Liver (tissue), 10 donors: ENCODE measurements at places on chromosomes 1 and 21.

DNA sequence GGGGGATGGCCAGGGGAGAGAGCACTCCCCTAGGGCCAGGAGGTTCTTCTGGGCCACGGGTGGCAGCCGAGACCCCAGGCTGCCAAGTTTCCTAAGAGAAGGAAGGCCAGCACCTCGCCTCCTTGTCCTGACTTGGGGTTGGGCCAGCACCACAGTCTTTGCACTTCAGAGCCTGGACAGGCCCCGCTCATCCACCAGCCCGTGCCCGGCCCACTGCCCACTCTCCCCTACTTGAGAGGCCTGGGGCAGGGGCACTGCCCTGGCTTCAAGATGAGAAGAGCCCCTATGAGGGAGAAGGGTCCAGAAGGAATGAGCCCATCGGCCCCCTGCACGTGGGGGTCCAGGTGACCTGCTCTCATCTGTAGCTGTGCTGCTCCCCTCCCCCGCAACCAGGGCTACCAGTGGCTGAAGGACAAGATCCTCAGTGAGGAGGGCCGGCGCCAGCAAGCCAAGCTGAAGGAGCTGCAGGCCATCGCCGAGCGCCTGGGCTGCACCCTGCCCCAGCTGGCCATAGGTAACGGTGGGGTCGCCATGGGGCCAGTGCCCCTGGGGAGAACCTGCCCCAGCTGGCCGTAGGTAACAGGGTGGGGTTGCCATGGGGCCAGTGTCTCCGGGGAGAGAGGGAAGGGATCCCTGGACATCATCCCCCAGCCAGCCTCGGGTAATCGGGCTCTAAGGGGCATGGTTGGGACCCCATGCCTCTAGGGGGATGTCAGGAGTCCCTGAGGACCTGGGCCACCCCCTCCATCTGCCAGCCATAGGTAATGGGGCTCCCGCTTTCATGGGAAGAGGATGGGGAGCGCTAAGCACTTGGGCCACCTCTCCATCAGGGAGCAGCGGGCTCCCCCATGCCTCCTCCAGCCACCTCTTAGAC is 50.8 kb downstream of the KCNAB2 start:
- DNase-seq: no peak

DNA sequence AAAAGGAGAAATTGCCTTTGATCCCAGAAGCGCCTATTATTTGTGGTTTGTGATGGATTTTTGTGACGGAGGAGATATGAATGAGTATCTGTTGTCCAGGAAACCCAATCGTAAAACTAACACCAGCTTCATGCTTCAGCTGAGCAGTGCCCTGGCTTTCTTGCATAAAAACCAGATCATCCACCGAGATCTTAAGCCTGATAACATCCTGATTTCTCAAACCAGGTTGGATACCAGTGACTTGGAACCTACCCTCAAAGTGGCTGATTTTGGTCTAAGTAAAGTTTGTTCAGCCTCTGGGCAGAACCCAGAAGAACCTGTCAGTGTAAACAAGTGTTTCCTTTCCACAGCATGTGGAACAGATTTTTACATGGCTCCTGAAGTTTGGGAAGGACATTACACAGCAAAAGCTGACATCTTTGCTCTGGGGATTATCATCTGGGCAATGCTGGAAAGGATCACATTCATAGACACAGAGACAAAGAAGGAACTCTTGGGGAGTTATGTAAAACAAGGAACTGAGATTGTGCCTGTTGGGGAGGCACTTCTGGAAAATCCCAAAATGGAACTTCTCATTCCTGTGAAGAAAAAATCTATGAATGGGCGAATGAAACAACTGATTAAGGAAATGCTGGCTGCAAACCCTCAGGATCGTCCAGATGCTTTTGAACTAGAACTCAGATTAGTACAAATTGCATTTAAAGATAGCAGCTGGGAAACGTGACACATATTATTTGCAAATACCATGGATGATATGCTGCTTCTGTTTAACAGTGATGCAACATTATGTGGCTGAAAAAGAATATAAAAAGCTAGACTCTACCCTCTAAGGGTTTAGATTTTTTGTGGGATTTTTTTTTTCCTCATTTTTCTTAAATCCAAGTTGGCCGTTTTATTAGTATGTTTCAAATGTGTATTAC is 10.5 kb downstream of the PDIK1L start:
- no peak for DNase-seq

DNA sequence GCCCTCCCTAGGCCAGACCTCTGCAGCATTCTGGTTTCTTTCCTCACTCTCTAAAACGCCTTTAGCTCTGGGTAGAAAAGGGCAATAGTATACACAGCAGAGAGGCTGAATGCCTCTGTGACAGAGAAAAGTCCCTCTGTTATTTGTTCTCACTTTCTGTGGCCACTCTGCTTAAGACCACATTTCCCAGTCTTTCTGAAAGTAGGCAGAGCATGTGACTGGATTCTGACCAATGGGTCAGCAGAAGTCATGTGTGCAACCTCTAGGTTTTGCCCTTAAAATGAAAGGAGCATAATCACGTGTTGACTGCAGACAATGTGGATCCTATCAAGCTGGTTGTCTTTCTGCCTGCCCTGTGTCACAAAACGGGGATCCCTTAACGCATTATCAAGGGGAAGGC is 79.7 kb upstream of the MARK1 start:
- DNase-seq: no peak

- no peak for DNase-seq
Observed at GRCh38 chr21:45130324-45130774, 56.0 kb downstream of the ADARB1 start.

- DNase-seq: no peak
Observed at GRCh38 chr1:94765958-94766357, 54.2 kb upstream of the SLC44A3 start.

- no peak for DNase-seq
Observed at GRCh38 chr1:205714190-205714905, 34.0 kb upstream of the SLC45A3 start.

- no peak for DNase-seq
Observed at GRCh38 chr1:202152399-202152798, 7.9 kb upstream of the ARL8A start.

DNA sequence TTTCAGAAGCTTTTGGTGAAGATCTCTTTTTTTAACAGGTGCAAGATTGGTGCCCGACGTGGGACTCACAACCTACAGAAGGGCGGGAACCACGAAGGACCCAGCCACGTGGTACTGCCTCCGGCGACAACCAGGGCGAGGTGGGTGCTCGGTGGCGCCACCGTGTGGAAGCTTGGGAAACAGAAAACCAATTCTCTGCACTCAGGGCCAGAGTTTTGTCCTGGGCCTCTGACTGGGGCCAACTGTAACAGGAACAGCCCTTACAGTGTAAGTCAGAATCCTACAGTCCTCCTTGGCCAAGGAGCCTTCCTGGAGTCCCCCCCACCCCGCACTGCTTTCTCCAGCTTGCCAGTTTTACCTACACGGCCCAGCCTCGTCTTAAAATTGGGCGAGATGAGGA is 11.6 kb upstream of the S100A7A start:
- DNase-seq: peak; percentile 49

GRCh38 chr1:76669131-76669530 is 198.1 kb upstream of the ST6GALNAC5 start:
- DNase-seq: no peak

- no peak for DNase-seq
Observed at GRCh38 chr21:46564391-46564790, 40.5 kb downstream of the S100B start.

DNA sequence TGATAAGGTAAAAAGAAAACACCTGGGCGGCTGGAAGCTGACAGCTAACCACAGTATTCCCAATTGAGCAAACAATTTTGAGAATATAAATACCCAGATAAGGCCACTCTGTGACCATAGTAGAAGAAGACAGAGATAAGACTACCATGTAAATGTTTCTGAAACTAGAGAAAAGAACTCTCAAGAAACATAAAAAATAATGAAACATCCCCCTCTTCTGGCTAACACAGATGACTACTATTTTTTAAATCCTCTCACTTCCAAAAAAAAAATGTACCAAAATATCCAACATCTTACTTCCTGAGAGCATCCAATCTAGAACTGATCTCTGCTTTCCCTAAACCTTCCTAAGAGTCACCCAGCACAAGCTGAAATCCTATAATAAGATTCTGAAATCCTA is 125.9 kb downstream of the HFM1 start:
- no peak for DNase-seq

DNA sequence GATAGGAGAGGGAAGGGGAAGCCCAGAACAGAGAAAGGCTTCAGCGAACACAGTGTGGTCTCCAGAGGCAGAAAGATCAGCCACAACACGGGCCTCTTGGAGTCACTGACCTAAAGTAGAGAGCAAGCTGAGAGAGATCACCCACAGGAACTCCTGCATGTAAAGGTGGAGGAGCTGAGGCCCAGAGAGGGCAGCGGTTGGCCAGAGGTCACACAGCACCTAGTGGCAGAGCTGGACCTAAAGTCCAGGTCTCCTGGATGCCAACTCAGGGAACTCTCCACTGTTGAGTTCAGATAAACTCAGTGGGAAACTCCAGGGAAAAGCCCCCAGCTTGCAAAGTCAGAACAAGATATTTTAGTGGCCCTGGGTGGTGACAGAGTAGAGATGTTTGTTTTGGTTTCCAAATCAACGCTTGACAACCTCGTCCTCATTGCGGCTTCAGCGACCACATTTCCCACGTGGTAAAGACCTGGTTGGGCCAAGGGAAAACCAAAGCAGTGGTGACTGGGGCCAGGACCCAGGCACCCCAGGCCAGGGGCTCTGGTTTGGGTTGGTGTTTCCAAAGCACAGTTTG is 4.6 kb downstream of the IFFO2 start:
- no peak for DNase-seq

DNA sequence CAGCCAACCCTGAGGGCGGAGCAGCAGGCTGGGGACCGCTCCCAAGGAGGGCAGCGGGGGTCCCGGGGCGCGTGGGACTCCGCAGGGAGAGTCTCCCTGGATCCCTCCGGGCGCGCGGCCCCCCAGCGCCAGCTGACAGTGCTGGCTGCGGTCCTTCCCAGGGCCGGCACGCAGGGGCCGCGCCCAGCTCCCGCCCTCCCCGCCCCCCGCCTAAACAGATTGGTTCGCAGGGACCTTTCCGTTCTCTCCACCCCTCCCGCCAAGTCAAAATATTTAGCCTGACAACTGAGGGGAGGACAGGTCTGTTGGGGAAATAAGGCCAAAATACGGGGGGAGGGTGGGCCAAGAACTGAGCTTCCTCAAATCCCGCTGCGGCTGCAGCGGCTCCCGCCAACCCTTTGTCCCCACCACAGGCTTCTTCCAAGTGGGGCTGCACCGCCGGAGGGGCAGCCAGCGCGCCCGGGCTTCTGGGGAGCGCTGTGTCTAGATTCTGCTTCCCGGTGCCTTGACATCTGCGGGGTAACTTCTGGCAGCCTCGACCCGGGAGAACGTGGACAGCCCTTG is at the start of gene INSRR:
Gene INSRR, minus strand, starts transcription at position 159 of the 564 bp plus-strand sequence. CDS start 496 bp downstream, outside the sequence.
- no peak for DNase-seq

DNA sequence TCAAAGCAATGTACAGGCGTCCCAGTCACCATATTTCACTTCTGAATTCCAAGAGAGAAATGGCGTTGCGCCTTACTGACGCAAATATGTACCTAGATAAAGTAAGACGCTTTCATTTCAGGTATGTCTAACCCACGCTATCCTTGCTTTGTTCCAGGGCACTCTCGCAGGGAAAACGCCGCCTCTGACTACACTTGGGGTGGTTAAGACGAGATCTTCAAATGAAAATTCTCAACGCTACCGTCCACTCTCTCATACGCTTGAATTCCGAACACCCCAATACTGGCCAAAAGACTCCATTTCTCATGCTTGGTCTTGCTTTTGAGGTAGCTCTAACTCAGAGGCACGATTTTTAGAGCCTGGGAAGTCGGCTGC is 736 bp upstream of the ZMPSTE24 start:
- no peak for DNase-seq

DNA sequence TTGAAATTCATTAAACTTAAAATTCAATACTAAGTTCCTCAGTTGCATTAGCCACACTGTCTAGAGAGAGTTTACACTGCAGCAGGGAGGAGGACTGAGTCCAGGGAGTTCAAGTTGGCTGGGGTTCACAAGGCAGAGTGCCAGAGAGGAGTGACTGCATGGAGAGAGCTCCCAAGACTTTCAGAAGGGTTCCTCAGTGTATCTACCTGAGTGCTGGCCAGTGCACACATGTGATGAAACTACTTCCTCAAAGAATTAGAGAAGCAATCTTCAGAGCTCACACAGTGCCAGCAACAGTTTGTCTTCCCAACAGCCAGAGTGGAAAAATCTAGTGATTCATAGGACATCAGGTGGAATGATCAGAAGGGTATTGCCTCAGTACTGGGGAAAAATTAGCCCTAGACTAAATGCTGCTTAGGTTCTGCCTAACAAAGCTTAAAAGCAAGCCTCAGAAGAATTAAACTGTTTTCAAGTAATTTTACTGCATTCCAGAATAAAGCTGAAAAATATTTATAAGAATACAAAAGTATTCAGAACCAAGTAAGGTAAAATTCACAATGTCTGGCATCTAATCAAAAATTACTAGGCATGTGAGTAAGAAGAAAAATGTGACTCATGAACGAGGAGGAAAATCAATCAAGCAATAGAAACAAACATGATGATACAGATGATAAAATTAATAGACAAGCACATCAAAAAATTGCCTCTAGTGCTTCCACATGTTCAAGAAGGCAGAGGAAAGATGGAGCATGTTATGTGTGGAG is 10.4 kb upstream of the WNT3A start:
- no peak for DNase-seq

GRCh38 chr1:232404227-232404626 is 225.7 kb downstream of the SIPA1L2 start:
- DNase-seq: no peak

GRCh38 chr1:66353257-66353656 is 180.7 kb upstream of the SGIP1 start:
- DNase-seq: no peak

- no peak for DNase-seq
Observed at GRCh38 chr1:217106231-217106901, 383.1 kb upstream of the ESRRG start.

DNA sequence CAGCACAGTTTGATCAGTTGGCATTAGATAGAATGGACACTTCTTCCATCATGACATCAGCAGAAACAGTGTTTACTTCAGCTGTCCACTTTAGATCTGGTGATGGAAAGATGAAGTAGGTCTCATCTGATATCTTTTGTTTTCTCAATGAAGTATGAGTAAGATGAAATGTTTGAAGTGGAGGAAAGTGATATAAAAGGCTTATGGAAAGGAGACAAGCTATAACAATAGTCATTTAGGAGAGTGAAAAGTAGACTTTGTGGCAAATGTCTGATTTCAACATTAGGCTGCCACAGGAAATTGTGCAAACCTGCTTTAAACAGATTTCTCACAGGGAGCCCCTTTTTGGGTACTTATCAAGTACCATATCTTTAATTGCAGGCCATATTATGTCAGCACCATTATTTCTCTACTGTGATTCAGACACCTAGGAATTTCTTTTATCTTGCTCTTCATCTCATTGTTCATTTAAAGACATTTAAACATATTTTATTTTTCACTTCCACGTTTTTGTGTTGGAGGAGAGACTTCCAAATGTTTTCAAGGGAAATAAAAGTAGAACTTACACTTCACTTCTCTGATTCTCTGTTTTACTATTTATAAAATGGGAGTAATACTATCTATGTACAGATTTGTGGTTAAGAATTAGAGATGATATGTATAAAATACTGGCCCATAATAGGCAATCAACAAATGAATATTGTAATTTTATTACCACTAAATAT is 18.1 kb downstream of the PDC start:
- no peak for DNase-seq

- no peak for DNase-seq
Observed at GRCh38 chr1:110328274-110328673, 10.9 kb upstream of the RBM15 start.

GRCh38 chr1:90274376-90274775 is 279.5 kb downstream of the ZNF326 start:
- no peak for DNase-seq
